ENCODE measurements at places on chromosomes 5 and 9.
A peak's percentile ranks its signal among the peaks of the same experiment; 100 is the strongest.

DNA sequence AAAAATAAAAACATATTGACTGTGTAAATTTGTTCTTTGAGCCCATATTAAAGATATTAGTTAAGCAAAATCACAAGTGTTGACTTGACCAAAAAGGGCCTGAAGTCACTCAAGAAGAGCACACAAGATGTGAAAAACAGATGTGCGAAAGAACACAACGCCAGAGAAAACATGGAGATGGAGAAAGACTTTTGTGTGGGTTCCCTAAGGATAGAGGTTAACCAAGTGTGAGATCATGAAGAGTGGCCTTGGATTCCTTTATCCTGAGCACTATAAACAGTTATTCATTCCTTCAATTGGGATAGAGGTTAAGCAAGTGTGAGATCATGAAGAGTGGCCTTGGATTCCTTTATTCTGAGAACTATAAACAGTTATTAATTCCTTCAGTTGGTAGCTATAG is 361.8 kb downstream of the CDH18 start:
- DNase-seq: no peak

DNA sequence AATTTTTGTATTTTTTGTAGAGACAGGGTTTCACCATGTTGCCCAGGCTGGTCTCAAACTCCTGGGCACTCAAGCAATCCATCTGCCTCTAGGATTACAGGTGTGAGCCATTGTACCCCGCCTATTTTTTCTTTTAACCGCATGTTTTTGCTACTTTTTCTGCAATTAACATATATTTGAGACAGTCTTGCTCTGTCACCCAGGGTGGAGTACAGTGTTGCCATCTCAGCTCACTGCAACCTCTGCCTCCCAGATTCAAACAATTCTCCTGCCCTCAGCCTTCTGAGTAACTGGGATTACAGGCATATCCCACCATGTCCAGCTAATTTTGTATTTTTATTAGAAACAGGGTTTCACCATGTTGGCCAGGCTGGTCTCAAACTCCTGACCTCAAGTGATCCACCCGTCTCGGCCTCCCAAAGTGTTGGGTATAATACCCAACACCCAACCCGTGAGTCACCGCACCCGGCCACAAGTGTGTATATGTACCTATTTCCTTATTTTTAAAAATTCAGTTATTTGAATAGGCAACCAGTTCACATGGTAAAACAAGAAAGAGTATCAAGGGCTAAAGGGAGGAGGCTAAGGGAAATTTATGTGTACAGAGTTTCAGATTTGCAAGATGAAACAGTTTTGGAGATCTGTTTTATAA is 13.3 kb downstream of the PHAX start:
- DNase-seq: no peak

DNA sequence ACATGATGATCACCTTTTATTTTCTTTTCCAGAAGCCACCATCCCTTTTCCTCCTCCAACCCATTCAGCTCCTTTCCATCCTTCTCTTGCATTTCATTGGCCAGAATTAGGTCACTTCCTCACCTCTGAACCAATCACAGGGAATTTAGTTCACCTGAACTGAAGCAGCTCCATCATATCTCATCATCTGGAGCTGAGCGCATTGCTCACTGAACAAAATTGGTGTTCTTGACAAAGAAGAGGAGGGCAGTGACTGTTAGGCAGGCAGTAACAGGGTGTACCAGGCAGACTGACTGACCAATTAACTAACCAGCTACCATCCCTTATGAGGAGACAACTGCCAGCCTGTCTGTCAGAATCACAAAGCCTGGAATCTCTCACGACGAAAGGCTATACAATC is 1.8 kb upstream of the ZNF354A start:
- no peak for DNase-seq

DNA sequence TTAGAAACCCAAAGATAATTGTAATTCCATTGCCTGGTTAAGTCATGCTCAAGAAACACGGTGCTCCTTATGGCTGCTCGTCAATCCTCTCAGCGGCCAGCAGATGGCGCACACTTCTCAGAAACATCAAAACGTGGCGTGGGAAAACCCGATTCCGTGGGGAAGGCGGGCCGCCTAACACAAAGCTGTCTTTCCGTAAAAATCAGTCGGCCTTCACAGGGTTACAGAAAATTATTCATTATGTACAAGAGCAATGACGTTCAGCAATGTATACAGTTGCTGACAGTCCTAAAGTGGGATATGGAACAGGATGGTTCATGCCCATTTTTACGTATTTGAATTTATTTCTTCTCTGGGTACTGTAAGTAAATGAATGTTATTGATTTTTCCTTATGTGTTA is 83.5 kb downstream of the PDE4D start:
- DNase-seq: peak; percentile 58

- no peak for DNase-seq
These were observed 39.2 kb downstream of the MARCHF11 start for GRCh38 chr5:16140417-16140816.

DNA sequence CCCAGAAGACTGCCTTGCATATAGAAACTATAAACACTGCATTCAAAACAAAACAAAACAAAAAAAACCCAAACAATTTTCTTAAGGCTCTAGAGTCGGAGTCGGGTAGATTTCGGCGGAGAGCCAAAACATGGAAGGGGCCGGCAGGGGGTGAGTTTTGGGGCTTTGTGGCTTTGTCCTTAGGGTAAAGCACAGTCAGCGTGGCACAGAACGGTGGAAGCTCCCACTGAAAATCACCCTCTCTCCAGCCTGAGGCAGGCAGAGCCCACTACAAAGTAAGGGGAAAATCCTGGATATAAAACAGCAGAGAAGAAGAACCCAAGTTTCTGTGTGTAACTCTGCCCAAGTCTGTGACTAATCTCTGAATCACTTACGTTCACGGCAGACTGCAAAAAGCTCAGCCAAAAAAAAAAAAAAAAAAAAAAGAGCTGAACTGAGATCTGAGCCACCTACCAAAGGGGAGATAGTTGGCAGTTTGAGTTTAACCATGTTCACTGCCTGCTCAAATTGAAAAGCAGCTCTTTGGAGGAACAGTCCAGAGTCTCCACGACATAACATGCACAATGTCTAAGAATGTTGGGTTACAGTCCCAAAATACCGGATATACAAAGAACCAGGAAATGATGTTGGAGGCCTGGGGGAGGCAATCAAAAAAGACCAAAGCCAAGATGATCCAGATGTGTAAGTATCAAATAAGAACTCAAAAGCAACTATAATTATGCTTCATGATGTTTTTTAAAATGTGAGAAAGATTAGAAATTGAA is 26.6 kb upstream of the OR2K2 start:
- DNase-seq: peak; percentile 16

- DNase-seq: no peak
These were observed 201.7 kb upstream of the ACTBL2 start for GRCh38 chr5:57684299-57684702.

DNA sequence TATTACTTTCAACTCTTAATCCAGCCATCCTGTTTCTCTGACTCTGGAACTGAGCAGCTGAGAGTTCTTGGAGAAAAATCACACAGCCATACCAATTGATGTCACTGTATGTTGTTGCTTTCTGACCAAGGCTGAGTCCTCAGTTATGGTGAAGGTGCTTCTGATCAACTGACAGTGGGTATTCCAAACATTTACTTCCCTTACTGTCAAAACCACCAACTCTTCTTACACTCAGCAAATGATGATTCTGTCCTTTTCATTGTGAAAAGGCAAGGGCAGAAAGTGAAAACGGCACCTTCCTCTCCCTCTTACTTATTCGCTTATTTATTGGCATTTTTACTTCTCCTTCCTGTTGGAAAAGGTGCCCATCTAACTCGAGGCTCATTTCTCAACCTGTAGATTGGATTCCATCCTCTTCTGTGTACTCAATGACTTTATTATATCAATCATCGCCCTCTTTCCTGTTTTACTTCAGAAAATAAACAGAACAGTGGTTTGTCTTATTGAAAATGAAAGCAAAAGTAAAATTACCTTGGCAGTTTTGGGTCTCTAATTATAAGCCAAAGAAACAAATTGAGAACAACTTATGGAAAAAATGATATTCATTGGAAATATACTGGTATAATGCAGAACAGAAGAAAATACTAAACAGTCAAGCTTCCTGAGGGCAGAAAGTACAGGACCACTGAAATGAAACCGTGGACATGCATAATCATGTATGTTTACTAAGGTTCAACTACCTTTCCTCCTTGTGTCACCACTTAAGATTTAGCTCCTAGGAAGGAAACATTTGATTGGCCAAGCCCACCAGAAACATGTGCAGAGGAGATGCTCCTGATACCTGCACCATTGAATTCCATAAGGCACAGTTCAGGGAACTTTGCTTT is 104.5 kb upstream of the CHD1 start:
- DNase-seq: no peak

GRCh38 chr9:122944960-122945888 is 4.4 kb downstream of the RABGAP1 start:
- DNase-seq: no peak

DNA sequence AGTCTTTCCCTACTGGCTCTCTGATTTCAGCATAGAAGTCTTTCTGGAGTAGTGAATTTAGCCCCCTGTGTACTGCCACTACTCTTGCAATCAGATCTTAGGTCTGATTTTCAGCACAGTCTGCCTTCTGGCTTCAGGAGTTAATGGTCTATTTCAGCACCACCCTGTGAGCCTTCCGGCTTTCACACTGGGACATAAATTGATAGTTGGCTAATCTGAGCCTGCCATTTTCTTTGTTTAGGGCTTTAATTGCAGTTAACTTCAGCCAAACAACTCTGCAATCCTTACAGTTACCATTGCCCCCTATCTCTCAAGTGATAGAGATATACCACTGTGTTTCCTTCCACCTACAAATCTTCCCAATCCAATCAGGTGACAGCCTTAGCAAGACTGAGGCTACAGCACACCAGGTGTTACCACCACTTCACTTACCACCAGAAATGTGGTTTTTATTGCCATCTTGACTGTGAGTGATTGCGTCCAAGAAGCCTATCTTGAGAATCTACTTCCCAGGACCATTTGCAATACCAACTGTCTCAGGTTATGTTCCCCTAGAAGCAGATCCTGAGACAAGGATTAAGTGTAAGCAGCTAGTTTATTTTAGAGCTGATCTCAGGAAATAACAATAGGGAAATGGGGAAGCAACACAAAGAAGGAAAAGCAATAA is 51.9 kb upstream of the NEK6 start:
- DNase-seq: no peak

All from SW480 (cell line).